HL-60 (cell line): ENCODE measurements at places on chromosomes 1 and 21.
A peak's percentile ranks its signal among the peaks of the same experiment; 100 is the strongest.

DNA sequence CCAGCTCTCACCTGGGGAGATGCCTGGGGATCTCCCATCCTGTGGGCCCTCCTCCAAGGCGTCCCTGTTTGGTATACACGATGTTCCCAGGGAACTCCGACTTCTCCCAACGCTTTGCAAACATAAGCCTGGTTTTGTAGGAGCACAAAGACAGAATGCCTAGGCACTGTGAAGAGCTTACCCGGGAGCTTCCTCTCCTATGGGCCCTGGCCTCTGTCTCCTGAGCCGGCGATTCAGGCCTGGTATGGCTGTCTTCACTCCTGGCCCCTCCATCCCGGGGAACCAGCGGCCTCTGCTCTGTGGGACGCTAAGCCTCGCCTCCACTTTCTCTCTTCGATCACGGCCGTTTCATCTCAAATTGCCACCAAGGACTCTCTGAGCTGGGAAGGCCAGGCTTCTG is 59.6 kb upstream of the ACTRT2 start:
- no peak for DNase-seq

- no peak for DNase-seq
Measured at GRCh38 chr1:156899956-156900718, 6.6 kb downstream of the PEAR1 start.

DNA sequence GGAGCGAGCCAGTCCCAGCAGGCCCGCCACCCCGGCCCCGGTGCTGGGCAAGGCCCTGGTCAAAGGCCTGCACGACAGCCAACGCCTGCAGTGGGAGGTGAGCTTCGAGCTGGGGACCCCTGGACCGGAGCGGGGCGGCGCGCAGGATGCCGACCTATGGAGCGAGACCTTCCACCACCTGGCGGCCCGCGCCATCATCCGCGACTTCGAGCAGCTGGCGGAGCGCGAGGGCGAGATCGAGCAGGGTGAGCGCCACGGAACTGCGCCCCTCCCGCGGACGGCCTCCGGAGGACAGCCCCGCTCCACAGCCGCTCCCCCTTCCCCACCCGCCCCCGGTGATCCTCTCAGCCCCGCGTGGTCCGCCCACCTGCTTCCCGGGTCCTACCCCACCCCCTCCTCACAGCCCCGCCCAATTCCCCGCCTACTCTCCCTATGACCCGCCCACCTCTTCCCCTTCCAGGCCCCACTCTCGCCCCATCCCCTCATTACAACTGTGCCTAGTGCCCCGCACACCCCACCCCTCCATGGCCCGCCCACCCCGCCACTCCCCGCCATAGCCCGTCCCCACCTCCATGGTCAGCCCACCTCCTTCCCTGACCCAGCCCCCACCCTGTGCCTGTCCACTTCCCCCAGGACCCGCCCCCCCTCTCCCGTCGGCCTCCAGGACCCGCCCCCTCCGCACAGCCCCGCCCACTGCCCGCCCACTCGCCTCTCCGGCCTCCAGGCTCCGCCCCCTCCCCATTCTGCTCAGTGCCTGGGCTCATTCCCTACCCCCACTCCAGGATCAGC is 52.7 kb downstream of the VWA5B1 start:
- no peak for DNase-seq

- DNase-seq, result no peak
Measured at GRCh38 chr1:86016076-86016759, 140.4 kb downstream of the COL24A1 start.

GRCh38 chr1:11875094-11875493 is 16.3 kb upstream of the NPPB start:
- DNase-seq, result no peak

DNA sequence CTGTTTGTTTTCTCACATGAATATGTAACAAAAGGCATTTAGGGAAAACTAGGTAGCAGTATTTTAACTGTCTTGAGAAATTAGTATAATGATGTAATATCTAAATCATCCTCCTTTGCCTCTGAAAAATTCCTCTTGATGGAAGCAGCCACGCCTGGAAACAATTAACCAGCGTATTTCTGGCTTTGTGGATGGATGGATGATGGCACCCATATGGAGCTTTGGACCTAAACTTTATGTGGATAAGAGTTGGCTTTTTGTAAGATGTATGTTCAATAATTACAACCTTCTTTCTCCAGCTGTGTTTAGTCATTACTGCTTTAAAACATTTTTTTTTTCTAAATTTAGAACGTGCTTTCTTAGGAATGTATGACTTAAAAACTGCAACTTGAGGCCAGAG is 12.7 kb downstream of the CDCA8 start:
- DNase-seq, result no peak

- DNase-seq, result no peak
Measured at GRCh38 chr1:212402666-212403321, 11.9 kb downstream of the PACC1 start.

DNA sequence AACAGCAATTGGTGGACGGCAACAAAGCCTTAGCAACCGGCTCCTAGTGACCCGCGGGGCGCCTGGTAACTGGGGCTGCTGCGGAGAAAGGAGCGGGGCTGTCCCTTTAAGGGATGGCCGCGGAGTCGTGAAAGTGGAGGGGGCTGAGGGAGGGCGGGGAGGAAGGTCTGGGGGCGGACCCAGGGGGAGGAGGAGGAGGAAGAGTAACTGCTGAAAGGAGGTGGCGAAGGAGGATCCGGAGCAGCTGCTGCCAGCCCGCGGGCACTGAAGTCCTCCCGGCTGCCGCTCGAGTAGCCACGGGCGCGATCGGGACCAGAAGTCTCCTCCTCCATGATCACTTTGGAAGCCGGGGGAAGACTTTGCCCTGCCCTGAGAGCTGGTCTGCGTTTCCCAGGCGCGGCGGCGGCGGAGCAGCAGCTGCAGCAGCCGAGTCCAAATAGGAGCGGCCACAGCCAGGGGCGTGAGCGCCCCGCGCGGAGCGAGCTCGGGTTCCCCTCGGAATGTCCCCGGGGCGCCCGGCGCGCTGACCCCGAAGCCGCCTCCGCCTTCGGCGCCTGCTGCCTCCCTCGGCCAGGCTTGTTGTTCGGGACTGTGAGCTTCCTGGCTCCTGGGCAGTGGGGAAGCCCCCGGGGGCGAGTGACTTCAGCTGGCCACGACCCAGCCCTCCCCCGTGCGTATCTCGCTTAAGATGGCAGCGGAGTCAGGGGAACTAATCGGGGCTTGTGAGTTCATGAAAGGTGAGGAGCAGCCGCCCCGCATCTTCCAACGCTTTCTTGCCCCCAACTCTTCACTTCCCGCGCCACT is at the start of gene CDC14A:
TSS of gene CDC14A (plus strand) at position 240 of the 804 bp plus-strand sequence. CDS start at position 689, 449 bp downstream.
- DNase-seq, result peak; percentile 74

- DNase-seq, result no peak
Measured at GRCh38 chr1:241269116-241269515, 87.9 kb downstream of the RGS7 start.

DNA sequence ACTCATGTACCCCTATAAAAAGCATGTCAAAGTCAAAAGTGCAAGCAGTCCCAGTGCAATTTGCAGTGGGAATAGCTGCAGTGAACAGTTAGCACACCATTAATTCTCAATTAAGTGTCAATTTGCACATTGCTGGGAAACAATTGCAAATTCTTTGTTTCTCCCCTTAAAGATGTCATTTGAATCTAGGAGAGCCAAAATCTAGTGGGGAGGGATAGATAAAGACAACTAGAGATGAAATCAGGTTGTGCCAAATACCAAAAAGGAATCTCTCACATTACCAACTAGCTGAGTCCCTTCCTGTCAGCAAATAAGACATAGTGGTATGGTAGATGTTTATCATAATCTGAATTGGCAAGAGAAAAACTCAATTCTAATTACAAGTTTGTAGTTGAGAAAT is 330.7 kb downstream of the NUF2 start:
- DNase-seq, result no peak

GRCh38 chr1:87684194-87684593 is 355.5 kb downstream of the LMO4 start:
- DNase-seq, result no peak

GRCh38 chr1:11967028-11967547 is 13.2 kb upstream of the MFN2 start:
- DNase-seq, result peak; percentile 64

- no peak for DNase-seq
Measured at GRCh38 chr1:232009741-232010140, 383.2 kb downstream of the DISC1 start.

DNA sequence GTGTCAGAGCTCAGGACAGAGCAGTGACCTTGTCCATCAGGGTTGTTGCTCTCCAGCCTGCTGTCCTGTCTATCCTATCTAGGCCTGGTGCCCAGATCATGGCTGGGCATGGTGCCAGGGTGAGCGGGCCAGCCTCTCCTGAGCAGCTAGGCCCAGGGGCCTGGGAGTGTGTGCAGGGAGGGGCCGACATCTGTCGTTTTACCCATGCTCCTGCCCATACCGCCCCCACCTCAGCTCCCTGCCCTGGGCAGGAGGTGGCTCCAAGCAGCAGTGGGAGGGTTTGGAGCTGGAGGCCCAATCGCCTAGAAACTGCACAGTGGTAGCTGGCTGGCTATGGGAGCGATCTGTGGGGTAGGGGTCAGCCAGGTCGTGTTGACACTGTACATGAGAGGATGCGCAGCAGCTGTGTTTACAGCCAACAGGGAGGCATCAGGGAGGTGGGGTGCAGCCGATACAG is 6.5 kb downstream of the INSRR start:
- DNase-seq, result no peak

DNA sequence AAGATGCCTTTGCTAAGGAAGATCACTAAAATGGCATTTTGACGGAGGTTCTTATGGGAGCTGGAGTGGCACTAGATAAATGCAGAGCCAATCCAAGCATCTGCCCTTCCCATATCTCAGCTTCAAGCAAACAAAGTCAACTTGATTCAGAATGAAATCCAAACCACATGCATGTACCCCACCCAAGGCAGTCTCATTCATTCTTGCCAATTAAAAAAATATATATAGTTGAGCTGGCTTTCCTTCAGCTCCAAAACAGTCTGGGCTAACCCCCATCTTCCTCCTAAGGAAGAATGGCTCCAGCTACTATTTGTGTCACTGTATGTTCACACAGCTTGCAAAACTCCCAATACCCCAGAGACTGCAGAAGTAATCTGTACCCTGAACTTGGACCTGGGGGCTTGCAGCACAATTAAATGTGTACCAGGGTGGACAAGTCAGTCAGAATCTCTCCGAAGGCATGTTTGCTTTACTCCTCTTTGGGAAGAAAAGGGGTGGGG is 35.4 kb downstream of the GPR3 start:
- DNase-seq, result no peak

- no peak for DNase-seq
Measured at GRCh38 chr1:244802556-244803239, 32.8 kb upstream of the COX20 start.

DNA sequence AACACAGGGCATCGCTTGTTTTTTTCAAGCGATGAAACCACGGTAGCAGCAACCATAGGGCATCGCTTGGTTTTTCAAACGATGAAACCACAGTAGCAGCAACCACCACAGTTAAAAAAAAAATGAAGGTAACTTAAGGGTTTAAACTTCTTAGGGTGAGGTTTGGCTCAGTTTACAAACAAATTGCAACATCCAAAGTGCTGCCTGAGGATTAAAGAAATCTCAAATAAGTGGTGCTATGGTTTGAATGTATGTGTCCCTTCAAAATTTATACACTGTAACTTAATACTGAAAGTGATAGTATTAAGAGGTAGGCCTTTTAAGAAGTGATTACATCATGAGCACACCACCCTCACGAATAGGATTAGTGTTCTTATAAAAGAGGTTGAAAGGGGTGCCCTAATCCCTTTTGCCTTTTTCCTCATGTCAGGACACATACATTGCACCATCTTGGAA is 6.4 kb upstream of the GBP5 start:
- no peak for DNase-seq

GRCh38 chr1:87100271-87100670 is 185.8 kb downstream of the HS2ST1 start:
- no peak for DNase-seq

- DNase-seq, result no peak
Measured at GRCh38 chr1:107515702-107516101, 374.9 kb downstream of the NTNG1 start.

- no peak for DNase-seq
Measured at GRCh38 chr21:36471254-36471723, 8.6 kb downstream of the CLDN14 start.

DNA sequence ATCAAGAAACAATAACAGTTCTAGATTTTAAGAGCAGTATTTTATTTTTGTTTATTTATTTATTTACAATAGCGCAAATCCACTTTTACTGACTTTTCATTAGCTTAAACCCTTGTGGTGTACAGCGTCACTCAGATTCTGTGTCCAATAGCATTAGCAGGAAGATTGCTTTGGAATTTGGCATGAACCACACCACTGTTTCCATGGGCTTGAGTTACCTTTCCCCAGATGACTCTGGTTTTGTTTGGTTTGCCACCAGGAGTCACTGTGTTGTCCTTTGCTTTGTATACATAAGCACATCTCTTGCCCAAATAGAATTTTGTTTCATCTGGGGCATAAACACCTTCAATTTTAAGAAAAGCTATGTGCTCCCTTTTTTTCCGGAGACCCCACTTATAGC is 25.9 kb upstream of the SNRPE start:
- no peak for DNase-seq

DNA sequence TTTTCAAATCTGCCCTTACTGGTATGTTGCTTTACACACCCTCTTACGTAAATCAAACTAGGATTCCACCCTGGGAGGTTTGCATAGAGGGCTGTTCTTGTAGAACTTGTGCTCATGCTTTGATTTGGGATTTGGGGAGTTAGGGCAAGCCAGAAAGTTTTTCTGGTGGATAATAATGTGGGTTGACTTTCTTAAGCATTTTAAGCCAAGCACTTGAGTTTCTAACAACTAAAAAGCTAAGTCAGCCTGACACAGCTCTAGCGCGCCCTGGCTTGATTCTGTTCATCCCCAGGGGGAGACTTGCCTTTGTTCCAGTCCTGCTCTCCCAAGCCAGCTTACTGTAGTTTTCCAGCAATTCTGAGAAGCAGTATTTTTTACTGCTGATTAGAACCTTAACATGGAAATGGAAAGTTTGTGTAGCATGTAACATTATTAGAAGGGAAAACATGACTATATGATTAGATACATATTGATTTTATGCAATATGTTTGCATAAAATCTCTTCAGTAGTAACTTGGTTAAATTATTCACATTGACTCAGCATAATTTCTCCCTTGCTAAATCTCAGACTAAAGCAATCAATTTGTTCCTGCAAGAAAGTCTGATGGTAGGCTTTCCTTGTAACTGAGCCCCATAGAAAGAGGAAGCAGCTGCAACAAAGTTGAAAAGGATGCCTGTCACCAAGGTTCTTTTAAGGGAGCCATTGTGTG is 11.0 kb upstream of the PGD start:
- DNase-seq, result peak; percentile 90

DNA sequence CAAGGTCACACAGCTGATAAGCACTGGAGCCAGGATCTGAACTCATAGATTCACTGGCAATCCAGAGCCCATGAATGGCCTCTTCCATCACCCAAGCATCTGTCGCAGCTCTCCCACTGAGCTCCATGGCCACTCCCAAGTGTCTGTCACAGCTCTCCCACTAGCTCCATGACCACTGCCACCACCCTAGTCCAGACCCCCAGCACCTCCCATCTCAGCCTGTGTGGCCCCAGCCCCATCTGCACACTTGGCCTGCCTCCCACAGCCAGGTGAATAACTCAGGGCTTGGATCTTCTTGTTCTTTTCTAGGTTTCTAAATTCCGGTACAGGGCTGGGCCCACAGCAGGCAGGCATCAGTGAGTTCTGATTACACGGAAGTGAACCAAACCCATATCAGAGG is 76.0 kb downstream of the GLIS1 start:
- DNase-seq, result no peak

- peak; percentile 26 for DNase-seq
Measured at GRCh38 chr1:9062021-9062471, 7.4 kb downstream of the SLC2A5 start.

- DNase-seq, result no peak
Measured at GRCh38 chr1:155052439-155053395, 1.6 kb downstream of the ADAM15 start.
